Activated naive CD4-positive, alpha-beta T cell treated with Interleukin-2 at 50 U/mL for 16 hours (primary cell): ENCODE measurements at places on chromosomes 1 and 21.

GRCh38 chr1:62234688-62235087, 40.0 kb downstream of the L1TD1 start:
- no peak for DNase-seq

DNA sequence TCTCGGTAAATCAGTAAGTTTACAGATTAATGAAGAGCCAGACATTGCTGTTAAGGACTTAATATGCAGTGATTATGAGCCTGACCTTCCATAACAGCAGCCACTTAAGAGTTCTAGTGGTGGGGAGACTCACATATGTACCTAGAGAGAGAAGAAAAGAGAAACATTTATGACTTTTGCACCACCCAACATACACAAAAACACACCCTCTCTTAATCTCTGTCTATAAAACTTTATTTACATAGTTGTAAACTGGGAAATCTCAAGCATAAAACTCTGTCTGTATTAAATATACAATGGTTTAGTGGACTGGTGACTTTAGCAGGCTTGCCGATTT, 347.4 kb upstream of the ADGRL2 start:
- DNase-seq: no peak

GRCh38 chr1:167943541-167943940, 6.7 kb upstream of the MPC2 start:
- no peak for DNase-seq

GRCh38 chr1:235999259-235999925, 65.5 kb downstream of the NID1 start:
- DNase-seq: peak; percentile 75

- no peak for DNase-seq
Observed at GRCh38 chr1:9437961-9438430, 101.3 kb upstream of the SLC25A33 start.

GRCh38 chr1:36446271-36446670, 4.0 kb downstream of the OSCP1 start:
- DNase-seq: no peak

GRCh38 chr1:20469406-20470076, 16.5 kb downstream of the CAMK2N1 start:
- DNase-seq: no peak

- DNase-seq: no peak
Observed at GRCh38 chr21:29873908-29874307, 65.9 kb downstream of the GRIK1 start.

DNA sequence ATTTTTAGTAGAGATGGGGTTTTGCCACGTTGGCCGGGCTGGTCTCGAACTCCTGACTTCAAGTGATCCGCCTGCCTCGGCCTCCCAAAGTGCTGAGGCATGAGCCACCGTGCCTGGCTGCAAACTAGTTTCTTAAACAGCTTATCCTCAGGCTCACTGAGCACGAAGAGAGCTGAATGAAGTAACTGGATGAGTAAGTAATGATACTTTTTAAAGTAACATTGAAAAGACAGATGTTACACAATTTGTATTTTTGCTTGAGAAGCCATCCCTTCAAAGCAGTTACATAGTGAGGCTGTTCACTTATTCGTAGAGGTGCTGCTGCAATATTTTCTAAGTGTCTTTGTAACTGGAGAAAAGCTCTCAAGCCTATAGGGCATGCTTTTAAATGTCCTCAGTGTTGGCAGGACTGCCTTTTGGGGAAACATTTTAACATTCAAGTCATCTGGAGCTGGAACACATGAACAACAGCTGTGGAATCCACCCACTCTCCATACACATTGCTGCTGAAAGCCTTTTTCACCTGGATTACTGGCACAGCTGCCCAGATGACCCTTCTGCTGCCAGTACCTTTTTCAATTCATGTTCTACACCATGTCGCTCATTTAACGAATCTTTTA, 2.7 kb upstream of the YBX1 start:
- DNase-seq: no peak

GRCh38 chr1:15916916-15917315, 59.0 kb downstream of the ZBTB17 start:
- no peak for DNase-seq

DNA sequence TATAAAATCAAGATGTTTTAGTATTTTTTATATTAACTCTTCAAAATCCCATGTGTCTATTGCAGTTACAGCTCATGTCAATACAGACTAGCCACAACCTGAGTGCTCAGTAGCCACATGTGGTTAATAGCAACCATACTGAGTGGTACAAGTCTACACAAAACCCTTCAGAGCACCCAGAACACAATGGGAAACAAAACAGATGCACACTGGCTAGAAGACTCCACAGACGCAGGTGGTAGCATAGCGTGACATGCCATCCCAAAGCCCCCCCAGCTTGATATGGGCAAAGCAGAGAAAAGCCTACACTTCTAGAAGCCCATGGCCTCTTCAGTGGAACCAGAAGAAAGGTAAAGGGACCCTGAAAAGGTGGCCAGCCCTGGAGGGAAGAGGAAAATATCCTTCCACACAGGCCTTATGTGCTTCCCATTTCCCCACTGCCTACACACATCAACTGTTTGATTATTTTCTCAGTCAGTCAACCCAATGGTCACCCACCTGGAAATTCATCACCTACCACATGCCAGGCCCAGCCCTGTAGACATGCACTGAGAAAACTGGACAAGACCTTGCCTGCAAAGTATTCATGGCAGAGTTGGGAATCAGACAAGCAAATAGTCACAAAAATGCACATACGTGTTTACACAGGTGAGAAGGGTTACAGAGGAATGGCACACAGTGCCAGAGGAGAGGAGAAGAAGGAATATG, 175.0 kb downstream of the VAV3 start:
- DNase-seq: no peak

DNA sequence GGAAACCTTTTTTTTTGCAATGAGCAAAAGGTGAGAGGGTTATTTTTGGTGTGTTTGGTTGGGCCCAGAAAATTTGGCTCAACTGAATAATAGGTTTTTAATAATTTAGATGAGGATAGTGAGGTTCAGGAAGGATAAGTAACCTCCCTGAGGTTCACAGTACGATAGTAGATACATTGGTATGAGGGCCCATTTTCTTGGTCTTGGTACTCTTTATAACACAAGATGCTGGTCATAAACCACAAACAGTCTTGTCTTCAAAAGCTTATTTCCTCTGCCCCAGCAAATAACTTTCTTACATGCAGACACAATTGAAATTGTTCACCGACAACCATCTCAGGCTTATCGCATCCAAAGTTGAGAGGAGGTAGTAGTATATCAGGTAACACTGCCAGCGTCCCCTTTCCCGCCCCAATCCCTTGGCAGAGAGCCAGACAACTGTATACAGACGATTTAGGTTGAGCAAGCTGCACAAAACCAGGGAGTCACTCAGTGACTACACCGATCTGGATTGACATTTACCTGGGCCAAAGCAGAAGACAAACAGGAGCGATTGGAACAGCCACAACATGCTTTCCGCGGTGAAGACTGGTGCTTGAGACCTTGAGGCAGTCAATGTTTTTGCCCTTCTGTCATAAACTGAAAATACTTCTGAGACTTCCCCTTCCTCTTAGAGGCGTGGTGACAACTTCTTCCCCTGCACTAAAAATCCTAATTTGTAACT, at the start of gene SLAMF6:
TSS of gene SLAMF6 (minus strand) at position 634 of the 724 bp plus-strand sequence. CDS start at position 571, 63 bp downstream.
- DNase-seq: peak; percentile 40

GRCh38 chr1:15261155-15262002, 14.4 kb downstream of the FHAD1 start:
- peak; percentile 13 for DNase-seq

GRCh38 chr1:6373961-6374720, 19.4 kb downstream of the ACOT7 start:
- no peak for DNase-seq

GRCh38 chr1:230320804-230321203, 105.3 kb downstream of the PGBD5 start:
- DNase-seq: no peak

DNA sequence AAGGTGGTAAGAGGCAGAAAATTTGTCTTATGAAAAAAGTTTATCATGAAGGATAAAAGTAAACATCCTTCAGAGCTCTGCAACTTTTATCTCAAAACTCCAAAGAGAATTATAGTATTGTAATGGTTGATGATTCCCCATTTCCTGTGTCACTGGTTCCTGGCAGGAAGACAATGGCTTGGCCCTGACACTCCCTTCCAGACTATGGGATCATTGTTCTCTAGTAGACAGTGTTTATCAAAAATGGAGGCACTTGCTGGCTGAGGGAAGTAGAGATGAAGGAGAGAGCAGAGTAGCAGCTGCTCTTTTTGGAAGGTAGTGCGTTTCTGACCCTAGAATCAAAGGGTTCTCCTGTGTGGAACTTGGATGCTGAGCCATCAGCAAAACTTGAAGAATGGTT, 145.9 kb upstream of the ATP1B1 start:
- DNase-seq: no peak

- no peak for DNase-seq
Observed at GRCh38 chr21:19648391-19648790, 1244.8 kb upstream of the TMPRSS15 start.

GRCh38 chr1:160916666-160917065, 31.7 kb upstream of the ITLN1 start:
- DNase-seq: no peak
